ENCODE measurements at places on chromosomes 11 and 22.

DNA sequence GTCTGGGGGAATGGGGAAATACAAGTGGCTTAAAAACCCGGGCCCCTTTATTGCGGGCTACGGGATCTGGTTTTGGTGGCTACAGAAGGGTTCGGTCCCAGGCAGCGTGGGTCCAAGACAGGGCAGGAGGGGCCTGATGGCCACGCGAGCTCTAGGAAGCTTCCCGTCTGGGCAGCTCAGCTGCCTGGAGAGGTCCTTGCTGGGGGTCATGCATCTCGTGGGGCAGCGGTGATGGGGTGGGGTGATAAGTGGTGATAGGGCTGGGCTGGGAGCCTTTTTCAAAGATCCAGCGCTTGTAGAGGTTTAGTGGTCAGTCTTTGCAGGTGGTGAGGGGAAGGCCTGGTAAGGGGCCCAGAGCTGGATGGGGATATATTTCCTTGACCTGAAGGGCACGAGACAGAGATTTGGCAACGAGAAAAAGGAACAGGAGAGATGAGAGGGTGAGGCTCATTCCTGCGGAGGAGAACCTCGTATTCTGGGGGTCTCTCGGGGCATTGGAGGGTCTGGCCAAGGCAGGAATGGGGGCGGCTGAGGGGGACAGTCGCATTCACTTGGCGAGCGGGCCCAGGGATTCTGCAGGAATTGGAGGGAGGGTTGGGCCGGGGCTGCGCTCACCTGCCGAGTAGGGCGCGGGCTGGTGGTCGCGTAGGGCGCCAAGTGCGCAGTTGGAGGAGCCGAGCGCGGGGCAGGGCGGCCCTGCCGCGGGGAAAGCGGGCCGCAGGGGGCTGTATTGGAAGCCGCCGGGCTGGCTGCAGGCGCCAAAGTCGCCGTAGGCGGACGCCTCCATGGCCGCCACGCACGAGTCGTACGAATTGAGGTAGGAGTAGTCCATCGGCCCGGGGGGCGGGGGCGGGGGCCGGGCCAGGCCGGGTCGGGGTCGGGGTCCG lies 560 bp downstream of the PHOX2A start:
- DNase-seq, result no peak

GRCh38 chr11:17508306-17508705 lies 31.7 kb upstream of the ABCC8 start:
- no peak for DNase-seq

DNA sequence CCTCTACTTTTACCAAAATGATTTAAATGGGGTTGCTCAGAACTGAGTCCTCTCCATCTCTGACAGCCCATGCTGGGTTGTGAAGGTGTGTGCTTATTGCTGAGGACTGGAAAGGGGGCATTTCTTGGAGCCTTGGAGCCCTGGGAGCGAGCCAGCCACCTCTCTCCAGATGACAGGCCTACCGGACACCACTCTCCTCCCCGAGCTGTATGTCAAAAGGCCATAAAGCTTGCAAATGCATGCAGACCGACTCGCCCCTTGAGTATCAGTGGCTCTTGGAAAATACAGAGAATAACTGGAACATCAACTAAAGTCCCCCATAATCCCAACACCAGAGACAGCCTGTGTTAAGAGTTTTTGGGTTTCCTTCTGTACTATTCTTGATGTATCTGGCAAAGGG lies 67.9 kb upstream of the PITPNB start:
- no peak for DNase-seq

DNA sequence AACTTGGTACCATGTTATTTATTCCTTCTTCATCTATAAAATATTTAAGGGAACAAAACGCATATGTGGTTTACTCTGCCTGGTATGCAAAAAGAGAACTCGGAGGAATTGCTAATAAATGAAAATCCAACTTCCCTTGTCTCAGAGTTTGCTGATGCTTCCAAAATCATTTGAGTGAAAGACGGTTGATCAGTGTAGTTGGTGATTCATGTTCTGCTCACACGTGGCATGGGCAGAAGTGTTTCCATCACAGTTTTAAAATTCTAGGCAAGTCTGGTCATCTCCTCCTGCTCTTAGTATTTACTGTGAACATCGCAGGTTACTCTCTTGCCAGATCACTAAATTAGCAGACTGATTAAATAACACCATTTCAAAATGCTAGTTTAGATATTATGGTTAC lies 11.9 kb upstream of the PARVB start:
- DNase-seq, result no peak

DNA sequence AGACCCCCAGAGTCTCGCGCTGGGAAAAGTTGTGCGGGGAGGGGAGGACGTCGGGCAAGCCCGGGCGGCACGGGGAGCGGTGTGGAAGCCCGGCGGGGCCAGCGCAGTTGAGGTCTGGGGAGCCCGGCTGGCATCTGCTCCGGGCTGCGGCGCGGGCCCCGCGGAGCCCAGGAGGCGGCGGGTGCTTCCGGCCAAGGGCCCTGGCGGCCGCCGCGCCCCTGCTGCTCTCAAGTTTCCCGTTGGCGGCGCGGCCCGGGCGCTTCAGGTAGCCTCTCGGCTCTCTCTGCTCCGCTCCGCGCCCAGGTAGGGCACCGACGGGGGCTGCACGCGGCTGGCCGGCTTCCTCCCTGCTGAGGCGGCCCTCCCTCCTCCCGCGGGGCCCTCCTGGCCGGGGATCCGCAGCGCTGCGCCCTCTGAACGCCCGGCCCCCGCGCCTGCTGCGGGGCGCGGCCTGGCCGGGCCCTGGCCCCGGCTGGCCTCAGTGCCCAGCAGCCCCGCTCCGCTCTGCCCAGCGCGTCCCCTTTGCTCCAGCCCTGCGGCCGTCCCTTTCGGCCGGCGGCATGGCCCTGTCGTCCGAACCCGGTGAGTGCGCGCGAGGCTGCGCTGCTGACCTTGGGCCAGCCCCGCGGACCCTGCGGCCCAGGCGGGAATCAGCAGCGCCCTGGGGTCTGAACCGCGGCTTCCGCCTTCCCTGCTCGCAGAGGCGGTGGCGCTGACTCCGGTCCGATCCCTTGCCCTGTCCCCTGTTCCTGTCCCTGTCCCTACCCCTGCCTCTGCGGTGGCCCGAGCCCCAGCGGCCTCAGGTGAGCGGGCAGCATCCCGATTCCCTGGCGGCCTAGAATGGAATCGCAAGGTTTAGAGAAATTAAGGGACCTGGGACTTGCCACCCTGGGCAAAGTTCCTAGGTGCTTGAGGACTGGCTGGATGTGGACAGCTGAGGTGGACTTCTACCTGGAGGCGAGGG lies 4.3 kb upstream of the AMPD3 start:
- no peak for DNase-seq

- DNase-seq, result no peak
These were observed 196.5 kb downstream of the SHANK2 start for GRCh38 chr11:71055925-71056324.

- no peak for DNase-seq
These were observed 162.8 kb downstream of the DSCAML1 start for GRCh38 chr11:117633976-117634755.

DNA sequence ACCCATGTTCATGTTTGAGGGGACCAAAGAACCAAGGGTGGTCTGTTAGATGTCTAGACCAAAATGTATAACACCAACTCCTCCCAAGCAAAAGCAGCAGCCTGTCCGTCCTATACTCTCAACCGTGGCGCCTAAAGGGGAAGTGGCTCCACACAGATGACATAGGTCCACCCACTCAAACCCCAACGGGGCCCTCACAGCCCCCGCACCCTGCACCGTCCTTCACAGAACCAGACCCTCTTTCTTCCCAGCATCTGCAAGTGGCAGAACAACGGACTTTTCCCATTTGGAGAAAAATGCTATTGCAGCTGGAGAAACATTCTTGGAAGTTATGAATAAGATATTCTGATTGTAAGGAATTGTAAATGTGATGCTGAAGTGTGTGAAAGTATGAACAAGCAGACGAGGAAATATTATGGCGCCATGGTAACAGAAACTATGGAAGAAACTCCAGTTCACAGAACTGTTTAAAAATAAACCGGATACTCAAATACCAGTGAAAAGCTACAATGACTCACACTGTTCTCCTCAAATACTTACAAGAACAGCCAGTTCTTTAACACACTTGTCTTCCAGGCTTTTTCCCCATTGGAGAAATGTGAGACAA lies 76.5 kb upstream of the ARFGAP3 start:
- peak; percentile 93 for DNase-seq

- peak; percentile 21 for DNase-seq
These were observed 129.4 kb upstream of the PAX6 start for GRCh38 chr11:31940371-31941037.

DNA sequence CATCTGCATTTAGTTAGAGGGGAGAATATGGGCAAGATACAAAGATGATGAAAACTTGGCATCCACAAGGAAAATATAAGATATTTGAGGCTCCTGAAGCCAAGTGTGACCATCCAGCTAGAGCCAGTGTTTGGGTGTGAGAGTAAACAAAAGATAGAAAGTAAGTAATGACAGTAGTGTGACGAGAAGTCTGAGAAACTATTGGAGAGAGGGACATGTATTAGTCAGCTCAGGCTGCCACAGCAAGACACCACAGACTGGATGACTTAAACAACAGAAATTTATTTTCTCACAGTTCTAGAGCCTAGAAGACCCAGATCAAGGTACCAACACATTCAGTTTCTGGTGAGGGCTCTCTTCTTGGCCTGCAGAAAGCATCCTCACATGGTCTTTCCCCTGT lies 6.4 kb upstream of the CCKBR start:
- DNase-seq, result no peak

DNA sequence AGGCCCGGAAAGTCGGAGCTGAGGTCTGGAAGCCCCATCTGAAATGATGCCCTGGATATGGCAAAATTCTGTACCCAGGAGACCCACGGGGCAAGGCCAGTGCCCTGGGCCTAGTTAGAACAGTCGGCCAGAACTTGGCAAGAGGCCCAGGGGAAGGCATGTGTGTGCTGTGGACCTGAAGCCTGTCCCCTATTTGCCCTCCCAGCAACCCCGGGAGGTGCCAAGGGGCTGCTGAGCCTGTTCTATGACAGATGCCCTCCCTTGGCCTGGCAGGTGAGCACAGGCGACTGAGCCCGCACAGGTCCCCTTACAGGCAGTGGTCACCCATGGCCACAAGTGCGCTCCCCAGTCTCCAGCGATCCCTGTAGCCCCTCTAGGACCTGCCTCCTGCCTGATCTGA lies 51.7 kb downstream of the NAT10 start:
- DNase-seq, result no peak

- peak; percentile 62 for DNase-seq
These were observed 315.3 kb downstream of the TMEM135 start for GRCh38 chr11:87352759-87353707.

DNA sequence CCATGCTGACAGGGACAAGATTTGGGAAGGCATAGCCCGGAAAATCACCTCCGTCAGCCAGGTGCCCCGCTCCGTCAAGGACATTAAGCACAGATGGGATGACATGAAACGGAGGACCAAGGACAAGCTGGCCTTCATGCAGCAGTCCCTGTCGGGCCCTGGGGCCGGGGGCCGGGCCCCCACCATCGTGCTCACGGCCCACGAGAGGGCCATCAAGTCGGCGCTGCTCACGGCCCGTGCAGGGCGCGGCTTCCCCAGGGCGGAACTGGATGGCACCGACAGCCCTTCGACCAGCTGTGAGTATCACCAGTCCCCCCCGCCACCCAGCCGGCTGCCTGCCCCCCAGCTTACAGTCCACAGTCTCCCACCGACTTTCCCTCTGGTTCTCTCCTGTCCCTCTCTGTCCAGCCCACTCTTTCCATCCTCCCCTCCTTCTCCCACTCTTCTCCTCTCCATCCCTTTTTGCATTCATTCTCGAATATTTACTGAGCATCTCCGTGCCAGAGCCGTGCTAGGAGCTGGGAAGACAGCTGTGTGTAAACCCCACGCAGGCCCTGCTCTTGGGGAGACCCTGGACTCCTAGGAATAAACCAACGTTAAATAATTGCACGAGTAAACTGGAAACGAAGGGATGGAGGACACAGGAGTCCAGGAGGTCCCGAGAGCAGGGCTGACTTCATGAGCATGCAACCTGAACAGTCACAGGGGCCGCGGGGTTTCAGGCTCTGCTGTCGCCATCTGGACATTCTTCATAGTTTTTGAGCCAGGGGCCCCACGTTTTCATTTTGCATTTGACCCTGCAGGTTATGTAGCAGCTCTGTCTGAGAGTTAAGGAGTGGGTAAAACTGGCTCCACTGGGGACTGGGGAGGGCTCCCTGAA lies 62.8 kb downstream of the PRDM11 start:
- no peak for DNase-seq

- peak; percentile 53 for DNase-seq
These were observed 73.0 kb downstream of the CYB5R2 start for GRCh38 chr11:7600205-7600775.

DNA sequence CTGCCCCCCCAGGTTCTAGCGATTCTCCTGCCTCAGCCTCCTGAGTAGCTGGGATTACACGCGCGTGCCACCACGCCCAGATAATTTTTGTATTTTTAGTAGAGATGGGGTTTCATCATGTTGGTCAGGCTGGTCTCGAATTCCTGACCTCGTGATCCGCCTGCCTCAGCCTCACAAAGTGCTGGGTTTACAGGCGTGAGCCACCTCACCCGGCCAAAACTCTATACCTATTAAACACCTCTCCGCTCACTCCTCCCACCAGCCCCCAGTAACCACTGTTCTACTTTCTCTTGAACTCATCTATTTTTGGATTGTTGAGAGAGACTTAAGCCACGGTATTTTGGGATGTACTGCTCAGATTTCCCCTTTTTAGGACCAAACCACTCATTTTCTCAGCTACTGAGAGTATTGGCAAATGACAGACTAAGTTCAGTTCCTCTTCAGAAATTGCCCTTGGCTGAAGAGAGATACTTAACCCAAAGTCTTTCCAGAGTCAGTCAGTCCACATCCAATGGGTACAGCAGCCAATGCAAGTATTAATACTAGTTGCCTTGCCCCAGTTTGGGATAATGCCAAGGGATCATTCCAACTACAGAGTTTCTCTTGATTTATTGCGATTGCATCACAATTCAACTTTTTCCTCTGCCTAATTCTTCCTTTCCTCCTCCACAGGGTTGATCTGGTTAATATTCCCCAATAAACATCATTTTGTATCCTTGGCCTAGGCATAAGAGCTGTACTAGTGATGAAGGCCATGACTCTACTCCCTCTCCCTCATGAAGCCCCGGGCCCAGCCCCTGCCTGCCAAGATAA lies 36.8 kb upstream of the CSTF3 start:
- DNase-seq, result no peak

GRCh38 chr11:37704791-37705190 lies 1106.8 kb upstream of the RAG2 start:
- DNase-seq, result no peak

GRCh38 chr11:19555266-19555665 lies 157.4 kb upstream of the NAV2 start:
- no peak for DNase-seq

DNA sequence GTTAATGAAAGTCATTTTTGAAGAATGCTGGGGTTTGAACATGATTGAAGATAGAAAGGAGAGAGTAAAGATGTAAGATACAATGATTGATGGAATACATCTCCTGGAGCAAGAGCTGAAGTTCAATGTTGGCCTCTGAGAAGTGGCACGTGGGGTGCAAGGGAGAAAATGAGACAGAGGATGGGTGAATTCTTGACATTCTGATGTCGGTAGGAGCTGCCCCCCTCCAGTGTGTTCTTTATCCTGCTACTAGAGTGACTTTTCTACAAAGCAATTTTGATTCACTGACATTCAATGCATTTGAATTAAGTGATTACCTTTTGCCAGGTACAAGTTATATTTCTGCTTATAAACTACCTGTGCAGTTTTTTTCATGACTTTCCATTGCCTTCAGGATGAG lies 159.0 kb upstream of the MTMR2 start:
- no peak for DNase-seq

GRCh38 chr11:118156531-118157185 lies 4.0 kb upstream of the SCN4B start:
- DNase-seq, result no peak

GRCh38 chr11:8309311-8309710 lies 45.6 kb upstream of the LMO1 start:
- no peak for DNase-seq

All from brain microvascular endothelial cell (primary cell).